Activated effector memory CD4-positive, alpha-beta T cell treated with anti-CD3 and anti-CD28 coated beads, Interleukin-2, amount 50 U/mL, for 16 hours (primary cell): ENCODE measurements at places on chromosomes 12 and 14.

GRCh38 chr12:26177283-26177682, 18.1 kb upstream of the SSPN start:
- no peak for DNase-seq

GRCh38 chr14:69241577-69241976, 18.4 kb upstream of the GALNT16 start:
- DNase-seq: no peak

- DNase-seq: no peak
Measured at GRCh38 chr12:14614704-14615121, 47.0 kb upstream of the PLBD1 start.

DNA sequence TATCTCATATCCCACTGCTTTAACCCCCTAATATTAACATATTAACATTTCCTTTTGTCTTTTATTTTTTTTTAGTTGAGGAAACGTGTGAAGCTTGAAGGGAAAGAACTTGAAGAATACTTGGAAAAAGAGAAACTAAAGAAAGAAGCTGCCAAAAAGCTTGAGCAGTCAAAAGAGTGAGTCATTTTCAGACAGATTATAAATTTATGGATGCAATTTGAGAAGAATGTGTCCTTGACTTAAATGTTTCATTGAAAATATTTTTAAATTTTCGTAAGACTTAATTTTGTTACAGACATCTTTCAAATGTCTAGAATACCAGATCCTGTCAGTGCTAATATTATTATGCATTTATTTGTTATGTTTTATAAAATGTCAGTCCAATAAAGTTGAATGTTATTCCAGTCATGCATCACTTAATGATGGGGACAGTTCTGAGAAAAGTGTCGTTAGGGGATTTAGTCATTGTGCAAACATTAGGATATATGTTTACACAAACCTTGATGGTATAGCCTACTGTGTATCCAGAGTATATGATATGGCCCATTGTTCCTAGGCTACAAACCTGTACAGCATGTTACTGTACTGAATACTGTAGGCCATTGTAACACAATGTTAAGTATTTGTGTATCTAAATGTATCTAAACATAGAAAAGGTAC, 32.6 kb downstream of the CPSF2 start:
- no peak for DNase-seq

GRCh38 chr12:98651328-98651727, 6.2 kb downstream of the APAF1 start:
- DNase-seq: no peak

- no peak for DNase-seq
Measured at GRCh38 chr12:8519171-8519570, 5.9 kb downstream of the CLEC4D start.

GRCh38 chr12:129169928-129170327, 316.6 kb downstream of the GLT1D1 start:
- no peak for DNase-seq

GRCh38 chr12:29278673-29279420, 102.1 kb downstream of the ERGIC2 start:
- no peak for DNase-seq

GRCh38 chr12:124592481-124593160, 25.2 kb upstream of the NCOR2 start:
- DNase-seq: no peak

- DNase-seq: no peak
Measured at GRCh38 chr12:86950043-86950442, 693.9 kb upstream of the MGAT4C start.

DNA sequence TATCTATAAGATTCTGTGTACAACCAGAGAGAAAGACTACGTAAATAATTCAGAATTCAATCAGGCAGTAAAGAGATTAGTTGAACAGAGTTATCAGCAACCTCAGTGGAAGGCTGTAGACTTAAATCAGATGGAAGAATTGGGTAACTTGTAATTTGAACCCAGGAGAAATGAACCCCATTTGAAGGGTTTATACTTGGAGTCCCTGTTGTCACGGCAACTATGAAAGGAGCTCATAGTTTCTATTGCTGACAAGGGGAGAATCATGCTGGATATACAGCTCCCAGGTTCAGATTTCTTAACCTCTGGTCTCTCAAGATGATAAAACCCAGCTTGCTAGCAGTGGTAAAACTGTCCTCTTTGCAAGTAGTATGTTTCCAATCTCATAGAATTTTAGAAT, 54.4 kb upstream of the BMP4 start:
- no peak for DNase-seq

DNA sequence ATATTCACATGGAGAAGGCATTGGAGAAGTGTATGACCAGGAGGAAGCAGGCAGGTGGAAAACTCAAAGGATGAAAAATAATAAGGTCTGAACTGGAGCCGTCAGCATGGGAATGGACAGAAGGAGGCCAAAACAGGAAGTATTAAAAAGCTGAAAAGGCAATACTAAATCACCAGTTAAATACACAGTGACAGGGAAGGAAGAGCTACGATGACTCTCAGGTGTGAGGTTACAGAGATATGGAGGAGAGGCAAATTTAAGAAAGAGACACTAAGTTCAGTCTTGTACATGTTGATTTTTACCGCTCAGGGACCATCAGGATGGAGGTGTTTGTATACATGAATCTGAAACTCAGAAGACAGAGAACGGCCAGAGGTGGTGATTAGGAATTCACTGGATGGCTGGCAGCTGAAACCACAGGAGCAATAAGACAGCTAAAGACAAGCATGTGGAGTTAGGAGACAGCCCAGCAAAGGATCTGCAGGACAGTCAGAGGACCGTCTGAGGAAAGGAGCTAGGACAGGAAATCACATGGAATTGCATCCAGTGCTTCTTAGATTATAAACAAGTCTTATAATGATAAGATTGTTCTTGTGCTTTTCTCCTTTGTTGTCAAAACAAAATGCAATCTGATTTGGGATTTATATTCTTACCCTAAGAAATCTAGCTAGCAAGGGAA, 33.9 kb upstream of the CDKN3 start:
- DNase-seq: no peak

GRCh38 chr12:102479099-102479885, 1.1 kb downstream of the IGF1 start:
- DNase-seq: no peak

GRCh38 chr14:21543963-21544362, 17.8 kb upstream of the SALL2 start:
- no peak for DNase-seq

DNA sequence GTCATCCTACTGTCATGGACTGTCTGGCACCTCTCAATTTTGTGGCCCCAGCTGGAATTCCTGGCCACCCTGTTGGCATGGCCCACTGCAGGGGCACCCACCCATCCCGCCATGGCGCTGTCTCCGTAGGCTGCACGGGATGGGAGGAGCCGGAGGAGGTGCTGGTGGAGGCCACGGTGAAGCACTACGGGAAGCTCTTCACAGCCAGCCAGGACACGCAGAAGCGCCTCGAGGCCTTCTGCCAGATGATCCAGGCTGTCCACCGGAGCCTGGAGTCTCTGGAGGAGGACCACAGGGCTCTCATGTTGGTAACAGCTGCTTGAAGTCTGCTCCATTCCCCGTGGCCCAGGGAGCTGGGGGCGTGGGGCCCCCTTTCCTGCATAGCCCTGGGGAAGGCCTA, 3.9 kb downstream of the CCDC197 start:
- no peak for DNase-seq
